ENCODE measurements at places on chromosomes 2 and 18. TPM values are rescaled to one million over a fixed set of nuclear protein-coding genes. Genes with fewer than 3 reads are reported as not detected.

CD207 gene
- not detected for total RNA-seq

LIMS4 gene
- 4.4 TPM for total RNA-seq

SATB2 gene
- 9.1 TPM for total RNA-seq

SERPINB5 gene
- total RNA-seq: 0.29 TPM

GYPC gene
- total RNA-seq: 113 TPM

PROKR1 gene
- 0.23 TPM for total RNA-seq

MARCHF4 gene
- total RNA-seq: 0.06 TPM

CGREF1 gene
- 3.6 TPM for total RNA-seq

FSHR gene
- total RNA-seq: not detected

NMUR1 gene
- 1.3 TPM for total RNA-seq

IL37 gene
- not detected for total RNA-seq

MYO1B gene
- 116 TPM for total RNA-seq

LRPPRC gene
- total RNA-seq: 95.8 TPM

FOXD4L1 gene
- total RNA-seq: 0.12 TPM

NTSR2 gene
- total RNA-seq: not detected

NPPC gene
- total RNA-seq: 3.2 TPM

LPIN1 gene
- total RNA-seq: 29.3 TPM

ALPG gene
- not detected for total RNA-seq

AGFG1 gene
- 79.8 TPM for total RNA-seq

TRIM54 gene
- total RNA-seq: 10.4 TPM

SERPINB7 gene
- 0.29 TPM for total RNA-seq

MEP1B gene
- not detected for total RNA-seq

DCC gene
- 7.9 TPM for total RNA-seq

FEV gene
- 1.3 TPM for total RNA-seq

SPHKAP gene
- 6.2 TPM for total RNA-seq

LYPD6B gene
- 13.0 TPM for total RNA-seq

MDH1 gene
- total RNA-seq: 157 TPM

TFCP2L1 gene
- total RNA-seq: 68.4 TPM

GPR39 gene
- 4.3 TPM for total RNA-seq

CXCR1 gene
- total RNA-seq: 1.4 TPM

NEU2 gene
- not detected for total RNA-seq

TEKT4 gene
- total RNA-seq: 0.29 TPM

CTAGE1 gene
- total RNA-seq: not detected

PTRHD1 gene
- 32.7 TPM for total RNA-seq

Measured in metanephros (tissue), 2 donors.